Testis (tissue), 5 donors: ENCODE measurements at places on chromosomes 1 and 21. TPM values are rescaled to one million over a fixed set of nuclear protein-coding genes. Genes with fewer than 3 reads are reported as not detected.

The KIF26B gene
- 3.0 TPM for polyA plus RNA-seq

The ZMYM1 gene
- polyA plus RNA-seq, result 10.8 TPM

The COP1 gene
- polyA plus RNA-seq, result 63.7 TPM

The CENPF gene
- polyA plus RNA-seq, result 7.7 TPM

DNA sequence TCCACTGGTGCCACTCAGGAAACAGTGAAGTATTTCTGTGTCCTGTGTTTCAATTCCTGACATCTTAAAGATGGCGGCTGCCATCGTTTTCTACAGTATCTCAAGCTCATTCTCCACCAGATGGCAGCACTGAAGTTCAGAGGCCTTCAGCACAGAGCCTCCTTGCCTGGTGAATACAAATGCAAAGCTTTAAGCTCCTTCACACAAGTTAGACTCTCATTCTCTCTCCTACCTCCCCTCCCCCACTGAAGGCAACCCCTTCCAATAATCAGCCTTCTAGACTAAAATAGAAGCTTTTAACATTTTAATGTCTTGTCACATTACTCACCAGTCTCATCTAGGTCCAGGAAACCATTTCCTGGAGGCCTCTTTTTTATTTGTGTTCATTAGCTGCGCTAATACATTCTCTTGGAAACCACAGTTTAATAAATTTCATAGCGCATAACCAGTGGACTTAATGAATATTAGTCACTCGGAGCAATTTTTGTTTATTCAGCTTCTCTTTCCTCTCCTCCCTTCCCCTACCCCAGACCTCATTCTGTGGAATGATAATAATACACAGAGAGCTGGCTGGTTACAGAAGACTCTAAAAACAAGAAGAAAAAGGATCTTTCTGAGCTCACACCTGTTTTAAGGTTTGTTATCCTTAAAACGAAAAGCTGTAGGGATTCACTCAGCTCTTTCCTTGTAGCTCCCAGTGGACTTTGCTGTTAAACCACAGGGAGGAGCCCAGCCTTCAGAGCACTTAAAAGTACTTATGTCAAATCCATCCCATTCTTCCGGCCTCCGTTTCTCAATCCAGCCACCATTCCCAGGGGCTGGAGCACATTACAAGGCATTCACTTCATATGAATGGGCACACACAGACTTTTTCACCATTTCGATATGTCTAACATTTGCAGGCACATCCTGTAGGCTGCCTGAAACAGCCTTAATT, 384.9 kb downstream of the HLX start:
- H3K27ac ChIP-seq, result no peak overlapping the region
- peaks cover 6% of the 10 kb centered on the region for H3K4me1 ChIP-seq
- H3K36me3 ChIP-seq, result no peaks in the 10 kb centered on the region
- peak; percentile 91 for DNase-seq

- no peak for DNase-seq
- no peak overlapping the region for H3K4me3 ChIP-seq
- H3K4me1 ChIP-seq, result no peaks in the 10 kb centered on the region
- H3K36me3 ChIP-seq, result no peaks in the 10 kb centered on the region
- H3K27ac ChIP-seq, result no peak overlapping the region
- no peaks in the 10 kb centered on the region for H3K27me3 ChIP-seq
Observed at GRCh38 chr1:184806296-184806721, 51.7 kb upstream of the EDEM3 start.

DNA sequence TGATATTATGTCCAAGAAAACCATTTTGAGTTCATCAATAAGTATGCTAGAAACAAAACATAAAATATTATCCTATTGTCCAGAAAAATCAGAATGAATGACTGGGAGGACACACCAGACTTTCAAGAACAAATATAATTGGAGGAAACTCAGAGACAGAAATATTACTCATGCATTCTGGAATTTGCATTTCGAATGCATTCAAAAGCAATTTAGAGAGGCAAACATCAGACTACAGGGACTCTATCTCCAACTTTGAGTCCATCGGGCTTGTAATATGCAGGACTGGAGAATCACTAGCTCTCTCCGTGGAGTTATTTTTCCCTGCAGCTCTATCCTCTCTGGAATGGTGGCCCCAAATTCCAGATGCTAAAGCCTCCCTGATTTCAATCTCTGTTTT, 161.8 kb downstream of the CDC42BPA start:
- no peak for DNase-seq
- H3K4me1 ChIP-seq, result no peaks in the 10 kb centered on the region
- no peak overlapping the region for H3K4me3 ChIP-seq

DNA sequence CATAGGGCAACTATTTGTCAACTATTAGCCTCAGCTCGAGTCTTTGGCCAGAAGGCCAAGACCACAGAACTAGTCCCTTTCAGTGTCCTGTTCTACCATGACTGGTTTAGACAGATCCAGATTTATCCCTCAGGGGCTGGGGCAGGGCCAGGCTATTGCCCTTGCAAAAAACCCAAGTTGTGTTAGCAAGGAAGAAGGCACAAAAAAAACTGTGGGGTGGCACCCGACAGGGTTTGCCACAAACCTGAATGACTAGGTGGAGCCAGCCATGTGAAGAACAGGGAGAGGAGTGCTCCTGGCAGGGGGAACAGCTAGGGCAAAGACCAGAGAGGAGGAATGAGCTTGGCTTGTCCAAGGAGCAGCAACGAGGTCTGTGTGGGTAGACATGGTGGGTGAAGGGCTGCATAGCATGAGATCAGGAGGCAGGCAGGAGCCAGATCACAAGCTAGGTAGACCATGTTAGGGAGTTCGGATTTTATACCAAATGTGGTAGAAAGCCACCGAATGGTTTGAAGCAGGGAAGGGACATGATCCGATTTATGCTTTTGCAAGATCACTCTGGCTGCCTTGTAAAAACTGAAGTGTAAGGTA, 4.3 kb downstream of the DCST1 start:
- no peaks in the 10 kb centered on the region for H3K36me3 ChIP-seq
- no peaks in the 10 kb centered on the region for H3K4me1 ChIP-seq
- H3K27ac ChIP-seq, result no peak overlapping the region
- H3K27me3 ChIP-seq, result no peaks in the 10 kb centered on the region
- no peak overlapping the region for H3K4me3 ChIP-seq
- DNase-seq, result no peak

DNA sequence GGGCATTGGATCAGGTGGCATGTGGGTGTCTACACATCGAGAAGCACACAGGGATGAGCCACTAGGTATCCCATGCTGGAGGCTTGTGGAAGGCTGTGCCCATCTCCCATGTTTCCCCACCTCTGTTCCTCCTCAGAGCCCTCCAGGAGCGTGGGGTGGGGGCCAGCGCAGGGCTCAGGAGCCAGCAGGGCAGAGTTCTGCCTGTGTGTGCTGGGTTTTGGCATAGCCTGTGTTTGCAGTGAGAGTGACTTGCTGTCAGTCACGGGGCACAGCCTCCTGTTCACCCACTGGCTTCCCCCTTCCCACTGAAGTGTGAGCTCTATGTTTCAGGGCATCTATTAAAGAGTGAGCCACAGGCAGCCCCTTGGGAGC, 10.4 kb downstream of the IBA57 start:
- H3K27me3 ChIP-seq, result no peaks in the 10 kb centered on the region
- no peak overlapping the region for H3K27ac ChIP-seq
- H3K4me3 ChIP-seq, result no peak overlapping the region
- H3K4me1 ChIP-seq, result peaks cover 21% of the 10 kb centered on the region

DNA sequence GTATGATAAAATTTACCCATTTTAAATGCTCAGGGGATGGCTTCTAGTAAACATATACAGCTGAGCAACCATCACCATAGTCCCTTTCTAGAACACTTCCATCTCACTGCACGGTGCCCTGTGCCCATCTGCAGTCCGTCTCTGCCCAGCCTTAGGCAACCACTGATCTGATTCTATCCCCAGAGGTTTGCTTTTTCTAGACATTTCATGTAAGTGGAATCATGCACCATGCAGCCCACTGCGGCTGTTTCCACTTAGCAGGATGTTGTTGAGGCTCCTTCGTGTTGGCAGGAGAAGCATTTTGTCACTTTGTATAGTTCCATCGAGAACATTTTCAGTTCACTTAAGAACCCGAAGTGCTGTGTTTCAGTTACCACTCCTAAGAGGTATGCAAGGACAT, 27.8 kb upstream of the VAMP3 start:
- no peaks in the 10 kb centered on the region for H3K36me3 ChIP-seq
- H3K4me1 ChIP-seq, result no peaks in the 10 kb centered on the region
- H3K27me3 ChIP-seq, result no peaks in the 10 kb centered on the region
- no peak overlapping the region for H3K4me3 ChIP-seq
- no peak overlapping the region for H3K27ac ChIP-seq

DNA sequence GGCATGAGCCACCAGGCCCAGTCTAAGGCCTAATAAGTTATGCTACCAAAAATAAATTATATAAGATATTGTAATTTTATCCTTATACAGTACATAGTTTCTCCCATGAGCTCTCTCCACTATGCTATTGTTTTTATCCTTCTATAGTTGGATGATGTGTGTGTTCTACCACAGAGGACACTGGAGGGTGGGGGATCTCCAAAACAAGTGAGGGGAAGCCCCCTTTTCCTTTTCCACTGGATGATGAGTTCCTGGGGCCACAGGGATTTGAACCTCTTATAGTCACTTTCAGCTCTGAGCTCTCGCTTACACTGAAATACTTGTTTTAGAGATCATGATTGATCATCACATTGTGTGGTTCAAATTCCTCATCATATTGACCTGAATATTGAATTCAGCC, 77.6 kb upstream of the VAV3 start:
- DNase-seq, result no peak
- no peaks in the 10 kb centered on the region for H3K4me1 ChIP-seq
- H3K27ac ChIP-seq, result no peak overlapping the region
- no peaks in the 10 kb centered on the region for H3K36me3 ChIP-seq

DNA sequence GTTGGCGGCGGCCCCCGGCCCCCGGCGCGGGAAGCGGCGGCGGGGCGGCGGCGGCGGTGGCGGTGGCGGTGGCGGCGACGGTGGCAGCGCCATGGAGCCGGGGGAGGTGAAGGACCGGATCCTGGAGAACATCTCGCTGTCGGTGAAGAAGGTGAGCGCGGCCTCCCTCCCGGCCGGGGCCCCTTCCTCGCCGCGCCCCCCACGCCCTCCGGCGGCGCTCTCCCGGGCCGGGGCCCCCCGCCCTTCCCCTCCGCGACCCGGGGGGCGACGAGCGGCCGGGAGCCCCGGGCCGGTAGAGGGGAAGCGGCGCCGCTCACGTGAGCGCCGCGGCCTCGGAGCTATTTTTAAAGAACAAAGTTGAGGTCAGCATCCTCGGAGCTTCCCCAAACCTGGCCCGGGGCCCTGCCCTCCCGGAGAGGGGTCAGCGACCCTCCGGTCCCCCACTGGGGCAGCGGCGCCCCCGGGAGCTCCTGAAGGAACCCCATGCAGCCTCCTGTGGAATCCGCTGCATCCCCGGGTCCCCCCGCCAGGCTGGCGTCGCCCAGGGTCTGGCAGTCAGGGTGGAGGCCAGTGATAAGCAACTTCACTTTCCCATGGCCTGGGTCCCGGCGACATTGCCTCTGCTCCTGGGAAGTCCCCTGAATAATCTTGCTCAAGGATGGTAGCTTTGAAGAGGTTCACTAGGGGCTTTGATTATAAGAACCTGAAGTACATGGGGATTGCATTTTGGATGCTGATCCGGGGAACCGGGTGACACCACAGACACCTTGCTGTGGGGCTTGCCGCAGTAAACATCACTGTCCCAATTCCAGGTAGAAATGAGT, 560 bp downstream of the PLEKHM2 start:
- H3K36me3 ChIP-seq, result no peaks in the 10 kb centered on the region
- peak overlapping the region; percentile 83 for H3K4me3 ChIP-seq
- peaks cover 17% of the 10 kb centered on the region for H3K4me1 ChIP-seq
- peak; percentile 37 for DNase-seq
- H3K27ac ChIP-seq, result peak overlapping the region; percentile 94

GRCh38 chr21:31946231-31946630, 73.4 kb downstream of the HUNK start:
- no peak for DNase-seq
- no peak overlapping the region for H3K4me3 ChIP-seq
- no peak overlapping the region for H3K27ac ChIP-seq

GRCh38 chr1:7454052-7454815, 316.9 kb upstream of the VAMP3 start:
- peak; percentile 30 for DNase-seq
- no peaks in the 10 kb centered on the region for H3K36me3 ChIP-seq
- no peak overlapping the region for H3K27ac ChIP-seq
- no peaks in the 10 kb centered on the region for H3K27me3 ChIP-seq
